ENCODE measurements at places on chromosomes 16 and 17. TPM values are rescaled to one million over a fixed set of nuclear protein-coding genes. Genes with fewer than 3 reads are reported as not detected.

DNA sequence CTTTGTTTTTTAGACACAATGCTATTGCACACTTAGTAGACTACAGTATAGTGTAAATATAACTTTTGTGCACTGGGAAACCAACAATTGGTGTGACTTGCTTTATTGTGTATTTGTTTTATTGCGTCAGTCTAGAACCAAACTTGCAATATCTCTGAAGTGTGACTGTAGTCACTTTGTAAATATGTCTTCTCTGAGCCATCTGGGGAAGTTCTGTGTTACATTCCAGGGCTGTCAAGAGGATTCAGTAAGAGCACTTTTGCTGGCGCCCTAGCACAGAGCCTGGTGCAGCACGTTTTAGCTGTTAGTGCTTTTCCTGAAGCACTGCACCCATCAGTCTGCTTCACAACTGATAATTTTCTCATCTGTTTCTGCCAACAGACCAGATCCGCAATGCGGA, 73.2 kb downstream of the NT5M start:
- peak overlapping the region; percentile 33 for H3K27ac ChIP-seq
- H3K36me3 ChIP-seq = no peaks in the 10 kb centered on the region
- no peak overlapping the region for H3K4me3 ChIP-seq
- DNase-seq = no peak
- H3K27me3 ChIP-seq = no peaks in the 10 kb centered on the region

- no peak overlapping the region for H3K27ac ChIP-seq
- H3K4me3 ChIP-seq = no peak overlapping the region
- no peaks in the 10 kb centered on the region for H3K4me1 ChIP-seq
These were observed 299.4 kb downstream of the CPPED1 start for GRCh38 chr16:12504312-12504711.

DNA sequence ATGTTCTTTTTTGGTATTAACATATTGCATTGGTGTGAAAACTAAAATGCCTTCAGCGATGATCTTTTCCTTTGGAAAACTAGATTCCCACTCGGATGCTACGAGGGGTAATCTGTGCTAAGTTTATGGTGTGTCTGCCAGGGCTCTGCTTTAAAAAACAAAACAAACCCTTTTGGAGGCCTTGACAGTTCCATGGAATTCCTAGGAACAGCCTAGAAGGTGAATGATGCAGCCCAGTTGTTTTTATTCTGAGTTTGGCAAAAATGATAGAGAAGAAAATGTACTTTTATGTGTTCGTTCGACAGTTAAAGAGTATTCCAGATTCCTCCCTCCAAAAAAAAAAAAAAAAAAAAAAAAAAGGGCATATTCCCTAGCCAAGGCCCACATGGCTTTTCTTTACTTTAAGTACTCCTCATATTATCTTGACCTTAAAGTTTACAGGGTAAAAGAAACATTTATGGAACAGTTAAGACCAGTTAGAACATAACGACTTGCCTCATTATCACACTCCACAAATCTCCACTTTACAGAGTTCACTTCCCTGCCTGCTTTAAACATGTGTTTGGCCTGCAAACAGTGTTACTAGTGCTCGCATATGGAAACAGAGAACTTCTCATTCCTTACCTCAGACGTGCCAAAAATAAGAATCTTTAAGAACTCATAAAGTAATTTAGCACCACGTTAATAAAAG, 159.1 kb downstream of the WWOX start:
- no peaks in the 10 kb centered on the region for H3K36me3 ChIP-seq
- H3K4me1 ChIP-seq = no peaks in the 10 kb centered on the region
- no peak overlapping the region for H3K27ac ChIP-seq

The C17orf50 gene
- not detected for total RNA-seq

GRCh38 chr17:33647956-33648355, 354.9 kb upstream of the ASIC2 start:
- DNase-seq = no peak
- no peak overlapping the region for H3K4me3 ChIP-seq
- H3K27me3 ChIP-seq = no peaks in the 10 kb centered on the region
- no peaks in the 10 kb centered on the region for H3K36me3 ChIP-seq
- H3K27ac ChIP-seq = no peak overlapping the region

Data from left lung (tissue), 14 donors.